ENCODE measurements at places on chromosomes 13 and 19.

GRCh38 chr13:44758630-44759383 is 182.7 kb upstream of the TSC22D1 start:
- peak; percentile 96 for DNase-seq

GRCh38 chr13:37701306-37701705 is 102.7 kb upstream of the POSTN start:
- DNase-seq, result peak; percentile 38

DNA sequence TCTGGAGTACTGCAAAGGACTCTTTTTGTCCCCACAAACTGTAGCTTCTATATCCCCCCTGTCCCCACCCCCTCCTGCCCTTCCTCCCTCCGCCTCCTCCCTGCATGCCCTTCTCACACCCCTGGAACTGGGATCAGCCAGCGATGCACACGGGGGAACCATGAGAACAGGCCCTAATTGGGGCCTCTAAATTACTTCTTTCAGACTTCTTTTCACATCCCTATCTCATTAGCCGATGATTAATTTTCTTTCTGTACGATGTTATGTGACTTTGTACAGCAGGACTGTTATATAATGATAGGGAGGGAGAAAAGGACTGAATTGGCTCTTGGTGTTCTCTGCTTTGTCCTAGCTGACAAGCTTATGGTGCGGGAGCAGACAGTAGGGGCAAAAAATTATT is 347.5 kb downstream of the DNAJC15 start:
- no peak for DNase-seq

DNA sequence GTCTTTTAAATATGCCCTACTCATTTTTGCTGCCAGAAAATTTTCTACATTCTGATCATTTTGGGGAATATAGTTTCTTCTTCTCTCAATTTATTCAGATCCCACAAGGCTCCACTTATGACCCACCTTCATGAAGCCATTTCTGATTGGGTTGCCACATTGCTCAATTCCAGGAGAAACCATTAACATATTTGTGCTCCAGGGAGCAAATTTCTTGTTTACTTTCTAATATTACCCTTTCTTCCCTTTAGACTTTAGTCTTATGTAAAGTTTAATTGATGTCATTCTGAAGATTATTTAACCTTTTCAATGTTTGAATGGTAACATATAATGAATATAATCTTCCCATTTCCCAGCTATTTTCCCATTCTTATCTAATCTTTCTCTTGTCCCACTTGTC is 331.8 kb downstream of the ITGBL1 start:
- no peak for DNase-seq

GRCh38 chr13:19591864-19592263 is 30.5 kb upstream of the TPTE2 start:
- DNase-seq, result no peak

DNA sequence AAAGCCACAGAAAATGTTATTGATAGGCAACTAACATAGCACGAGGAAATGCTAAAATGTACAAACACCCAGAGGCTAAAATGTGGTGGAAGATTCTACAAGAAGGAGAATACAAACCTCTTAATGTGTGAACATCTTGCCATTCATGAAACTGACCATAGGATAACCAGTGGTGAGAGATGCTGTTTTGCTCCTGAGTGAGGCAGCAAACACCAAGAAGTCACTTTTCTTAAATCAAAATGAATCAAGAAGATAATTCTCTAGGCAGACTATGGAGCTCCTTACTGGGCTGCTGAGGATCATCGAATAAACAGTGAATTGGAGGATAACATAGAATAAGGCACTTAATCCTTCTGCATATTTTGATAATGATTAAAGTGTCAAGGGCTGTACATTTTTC is 375.4 kb upstream of the SLITRK6 start:
- no peak for DNase-seq

DNA sequence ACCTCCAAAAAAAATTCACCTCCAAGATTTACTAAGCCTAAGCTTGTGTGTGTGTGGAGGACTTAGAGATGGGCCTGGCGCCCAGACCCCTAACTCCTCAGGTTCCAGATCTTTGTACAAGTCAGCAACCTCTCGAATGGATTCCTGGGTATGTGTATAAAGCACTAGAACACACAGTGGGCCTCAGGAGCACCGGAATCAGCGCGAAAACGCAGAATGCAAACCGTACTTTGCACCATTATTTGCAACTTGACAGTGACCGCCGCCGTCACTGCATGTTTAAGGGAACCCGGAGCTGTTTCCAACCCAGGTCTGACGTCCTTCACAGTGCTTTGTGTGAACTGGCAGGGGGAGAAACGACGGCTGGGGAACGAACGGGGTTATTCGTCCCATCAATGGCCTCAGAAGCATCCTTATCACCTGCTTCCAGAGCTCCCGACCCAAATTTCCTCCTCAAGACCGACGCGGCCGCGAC is 688 bp downstream of the ZNF606 start:
- DNase-seq, result peak; percentile 35

DNA sequence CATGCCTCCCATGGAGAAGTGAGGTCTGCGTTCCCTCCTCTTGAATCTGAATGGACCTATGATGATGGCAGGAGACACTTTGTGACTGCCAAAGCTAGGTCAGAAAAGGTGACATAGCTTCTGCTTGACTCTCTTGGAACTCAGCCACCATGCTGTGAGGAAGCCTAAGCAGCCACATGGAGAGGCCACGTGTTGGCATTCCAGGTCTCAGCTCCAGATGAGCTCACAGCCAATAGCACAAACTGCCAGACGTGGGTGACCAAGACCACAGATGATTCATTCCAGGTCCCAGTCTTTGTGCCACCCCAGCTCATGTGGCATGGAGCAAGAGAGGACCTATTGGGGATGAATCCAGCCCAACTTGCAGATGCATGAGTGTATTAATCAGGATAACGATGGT is 8.7 kb upstream of the GGACT start:
- DNase-seq, result peak; percentile 29

- no peak for DNase-seq
These were observed 100.3 kb downstream of the ARHGEF7 start for GRCh38 chr13:111215081-111216047.

DNA sequence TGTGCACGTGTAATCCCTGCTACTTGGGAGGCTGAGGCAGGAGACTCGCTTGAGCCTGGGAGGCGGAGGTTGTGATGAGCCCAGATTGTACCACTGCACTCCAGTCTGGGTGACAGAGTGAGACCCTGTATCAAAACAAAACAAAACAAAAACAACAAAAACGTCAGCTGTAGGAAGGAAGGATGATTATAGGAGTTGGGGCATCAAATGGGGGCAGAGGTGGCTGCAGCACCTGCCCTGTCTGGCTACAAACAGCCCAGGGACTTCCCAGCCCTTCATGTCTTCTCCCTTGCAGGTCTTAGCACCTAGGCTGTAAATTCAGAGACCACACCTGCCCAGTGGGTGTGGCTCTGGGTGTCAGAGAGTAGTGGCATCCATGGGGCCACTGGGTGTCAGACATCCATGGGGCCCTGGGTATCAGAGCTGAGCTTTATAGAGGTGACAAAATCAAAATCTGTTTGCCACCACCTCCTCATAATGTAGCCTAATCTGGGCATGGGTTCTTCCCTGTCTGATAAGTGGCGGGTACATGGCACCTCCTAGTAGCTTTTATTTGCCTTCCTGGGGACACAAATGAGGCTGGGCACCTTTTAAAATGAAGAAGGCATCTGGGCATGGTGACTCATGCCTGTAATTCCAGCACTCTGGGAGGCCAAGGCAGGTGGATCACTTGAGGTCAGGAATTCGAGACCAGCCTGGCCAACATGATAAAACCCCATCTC is 4.7 kb upstream of the B3GNT3 start:
- DNase-seq, result no peak

All from fibroblast of skin of right biceps (primary cell).